Left lung (tissue), 14 donors: ENCODE measurements at places on chromosomes 6 and 20. TPM values are rescaled to one million over a fixed set of nuclear protein-coding genes. Genes with fewer than 3 reads are reported as not detected.

DNA sequence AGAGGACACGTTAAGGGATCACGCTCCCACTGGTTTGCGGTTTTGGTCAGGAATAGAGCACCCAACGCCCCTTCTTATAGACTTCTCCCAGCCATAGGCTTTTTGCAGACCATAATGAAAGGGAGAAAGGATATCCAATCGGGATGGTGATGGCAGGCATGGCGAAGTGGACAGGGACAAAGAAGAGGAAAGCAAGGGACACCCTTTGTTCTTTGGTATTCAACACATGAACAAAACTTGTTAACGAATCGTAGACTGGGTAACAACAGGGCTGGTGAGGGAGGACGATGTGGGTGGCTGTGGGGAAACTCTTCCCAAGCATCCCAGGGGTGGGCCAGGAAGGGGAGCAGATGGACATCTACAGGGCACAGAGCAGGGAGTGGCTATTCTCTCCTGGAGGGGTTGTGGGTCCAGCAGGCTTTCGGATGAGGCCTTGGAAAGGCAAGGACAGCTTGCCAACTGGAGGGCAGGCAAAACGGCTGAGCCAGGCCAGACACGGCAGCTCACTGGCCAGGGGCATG, 1.4 kb upstream of the HSP90AB1 start:
- DNase-seq: no peak

DNA sequence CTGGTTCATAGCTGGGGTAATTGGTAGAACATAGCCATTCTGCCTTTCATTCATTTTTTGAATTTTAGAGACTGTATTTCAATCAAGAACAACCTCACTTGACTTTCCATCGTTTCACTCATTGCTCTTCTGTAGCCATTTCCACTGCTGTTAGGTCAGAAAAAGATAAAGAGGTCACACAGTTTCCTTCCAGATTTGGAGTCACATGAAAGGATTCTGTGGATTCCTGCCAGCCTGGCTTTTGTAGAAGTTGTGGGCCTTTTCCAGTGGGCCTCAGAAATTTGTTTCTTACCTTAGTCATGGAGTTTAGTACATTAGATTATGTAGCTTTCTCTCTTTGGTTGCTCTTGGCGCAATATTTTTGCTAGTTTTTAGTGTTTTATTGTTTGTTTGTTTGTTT, 157.8 kb downstream of the SASH1 start:
- DNase-seq: no peak

DNA sequence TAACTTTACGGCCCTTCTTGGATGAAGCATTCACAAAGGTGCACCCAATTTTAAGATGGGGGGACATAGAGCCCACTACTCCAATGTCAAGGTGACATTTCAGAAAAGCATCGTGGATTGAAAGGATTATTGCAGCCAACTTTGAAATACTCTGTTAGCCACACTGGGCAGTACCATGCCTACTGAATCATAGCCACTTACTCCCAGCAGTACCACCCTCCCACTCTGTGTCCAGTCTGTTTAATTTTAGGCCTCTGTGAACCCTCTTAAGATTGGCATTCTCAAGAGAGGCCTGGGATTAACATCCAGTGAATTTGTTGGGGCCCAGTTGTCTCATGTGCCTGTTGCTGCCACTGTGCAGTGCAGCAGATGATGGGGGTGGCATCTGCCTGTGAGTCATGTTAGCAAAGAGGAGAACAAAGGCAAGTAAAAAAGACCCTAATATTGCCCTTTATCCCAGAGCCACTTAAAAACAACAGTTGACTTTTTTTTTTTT, 11.2 kb upstream of the HDAC2 start:
- DNase-seq: no peak

Gene UBE2V1
- polyA plus RNA-seq: 157 TPM

Gene MATN4
- 0.11 TPM for polyA plus RNA-seq
